ENCODE measurements at places on chromosomes 3 and 15.

- DNase-seq, result no peak
These were observed 12.8 kb upstream of the KLF15 start for GRCh38 chr3:126370055-126370454.

- no peak for DNase-seq
These were observed 71.3 kb downstream of the WHAMM start for GRCh38 chr15:82880704-82881103.

DNA sequence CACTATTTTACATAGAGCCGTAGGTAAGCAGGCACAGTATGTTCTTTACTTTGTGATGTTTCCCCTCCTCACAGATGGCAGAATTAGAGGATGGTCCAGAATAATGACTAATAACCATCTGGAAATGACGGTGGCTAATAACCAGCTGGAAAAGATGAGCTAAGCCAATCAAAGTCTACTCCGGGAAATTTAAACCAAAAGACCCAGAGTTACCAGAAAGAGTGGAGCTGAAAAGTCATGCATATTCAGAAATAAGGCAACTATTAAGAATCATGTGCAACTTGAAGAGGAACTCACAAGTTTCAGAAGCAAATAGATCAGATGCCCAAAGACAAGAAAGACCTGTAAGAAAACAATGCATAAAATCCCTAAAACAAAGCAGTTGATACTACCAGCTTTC lies 33.6 kb downstream of the DMXL2 start:
- DNase-seq, result no peak

DNA sequence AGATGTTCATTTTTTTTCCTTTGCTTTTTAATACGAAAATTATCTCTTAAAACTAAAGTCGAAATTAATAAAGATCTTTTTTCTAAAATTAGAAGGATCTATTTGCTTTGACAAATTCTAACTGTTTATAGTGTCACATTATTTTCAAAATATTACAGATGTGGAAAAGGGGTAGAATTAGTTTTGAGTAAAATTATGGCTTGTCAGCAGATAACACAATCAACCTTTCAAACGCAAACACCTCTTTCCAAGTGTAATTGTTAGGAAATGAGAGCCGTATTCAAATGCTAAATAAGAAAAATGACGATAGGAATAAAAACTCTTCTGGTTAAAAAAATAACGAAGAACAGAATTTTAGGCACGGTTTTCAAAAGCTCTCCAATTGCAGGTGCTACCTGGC lies 704.7 kb downstream of the NLGN1 start:
- DNase-seq, result no peak

- DNase-seq, result no peak
These were observed 12.1 kb upstream of the THSD4 start for GRCh38 chr15:71103102-71103676.

DNA sequence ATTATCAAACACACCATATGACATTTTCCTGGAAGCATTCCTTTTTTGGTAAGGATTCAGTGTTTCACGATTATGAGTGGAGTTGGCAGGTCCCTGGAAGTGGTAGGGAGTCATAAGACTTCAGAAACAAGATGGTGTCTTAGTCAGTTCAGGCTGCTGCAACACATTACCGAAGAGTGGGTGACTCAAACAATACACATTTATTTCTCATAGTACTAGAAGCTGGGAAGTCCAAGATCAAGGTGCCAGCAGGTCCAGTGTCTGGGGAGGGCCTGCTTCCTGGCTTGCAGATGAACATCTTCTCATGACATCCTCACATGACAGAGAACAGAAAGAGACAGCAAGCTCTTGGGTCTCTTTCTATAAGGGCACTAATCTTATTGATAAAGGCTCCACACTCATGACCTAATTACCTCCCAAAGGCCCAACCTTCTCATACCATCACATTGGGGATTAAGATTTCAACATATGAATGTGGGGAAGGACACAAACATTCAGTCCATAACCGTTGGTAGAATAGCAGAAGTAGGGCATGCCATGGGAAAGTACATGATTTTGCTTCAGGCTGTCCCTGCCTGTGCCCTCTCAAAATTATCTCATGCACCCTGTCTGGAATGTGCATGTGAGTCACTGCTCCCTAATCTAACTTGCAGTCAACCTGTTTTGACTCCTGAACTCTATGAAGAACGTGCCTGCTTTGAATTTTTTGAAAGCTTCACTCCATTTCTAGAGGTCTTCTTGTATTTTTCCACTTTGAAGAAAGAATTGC lies 72.5 kb downstream of the GTPBP8 start:
- no peak for DNase-seq

- DNase-seq, result no peak
These were observed 7.2 kb upstream of the MCF2L2 start for GRCh38 chr3:183435661-183436060.

DNA sequence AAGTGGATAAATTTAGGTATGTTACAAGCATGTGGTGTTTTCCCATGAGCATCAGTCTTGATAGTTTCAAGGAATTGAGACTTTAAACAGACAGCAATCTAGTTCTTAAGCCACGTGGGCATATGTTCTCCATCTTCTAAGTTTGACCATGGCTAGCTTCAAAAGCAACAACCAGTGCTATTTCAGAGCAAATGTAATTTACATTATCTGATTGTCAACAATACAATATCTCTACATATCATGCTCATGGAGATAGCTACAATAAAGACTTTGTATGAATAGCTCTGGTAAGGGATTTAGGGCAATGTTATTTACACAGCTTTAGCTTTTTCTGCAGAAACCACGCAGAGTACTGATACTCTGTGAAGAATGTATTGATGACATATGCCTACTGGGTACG lies 38.8 kb upstream of the PDZRN3 start:
- no peak for DNase-seq

DNA sequence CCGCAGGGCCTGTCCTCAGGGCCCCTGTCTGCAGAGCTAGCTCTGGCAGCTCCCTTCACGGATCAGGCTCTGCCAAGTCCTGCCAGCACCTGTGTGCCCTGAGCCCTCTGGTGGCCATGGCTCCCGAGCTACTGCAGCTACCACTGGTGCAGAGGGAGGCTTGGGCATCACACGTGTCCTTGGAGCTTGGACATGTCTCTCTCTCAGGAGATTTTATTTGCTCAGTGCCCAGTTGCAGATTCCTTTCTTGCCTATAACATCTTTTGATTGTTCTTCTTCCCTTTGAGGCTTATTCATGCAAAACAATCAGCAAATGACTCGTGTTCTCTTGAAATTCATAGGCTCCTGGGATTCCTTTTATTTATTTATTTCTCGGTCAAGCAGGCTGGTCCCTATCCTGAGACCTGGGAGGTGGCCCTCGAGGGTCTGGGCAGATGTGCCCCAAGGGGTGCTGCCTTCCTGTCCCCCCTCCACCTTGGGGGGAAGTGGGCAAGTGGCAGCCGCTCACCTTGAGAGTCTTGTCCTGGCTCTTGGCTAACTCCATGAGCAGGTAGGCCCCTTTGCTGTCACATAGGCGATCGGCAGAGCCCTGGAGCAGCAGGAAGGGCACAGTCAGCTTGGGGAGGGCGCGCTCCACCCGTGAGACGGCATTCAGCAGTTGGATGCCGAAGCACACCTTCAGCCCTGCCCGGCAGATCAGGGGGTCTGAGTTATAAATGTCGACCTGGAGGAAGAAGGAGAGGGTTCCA lies 21.9 kb downstream of the ABTB1 start:
- no peak for DNase-seq

DNA sequence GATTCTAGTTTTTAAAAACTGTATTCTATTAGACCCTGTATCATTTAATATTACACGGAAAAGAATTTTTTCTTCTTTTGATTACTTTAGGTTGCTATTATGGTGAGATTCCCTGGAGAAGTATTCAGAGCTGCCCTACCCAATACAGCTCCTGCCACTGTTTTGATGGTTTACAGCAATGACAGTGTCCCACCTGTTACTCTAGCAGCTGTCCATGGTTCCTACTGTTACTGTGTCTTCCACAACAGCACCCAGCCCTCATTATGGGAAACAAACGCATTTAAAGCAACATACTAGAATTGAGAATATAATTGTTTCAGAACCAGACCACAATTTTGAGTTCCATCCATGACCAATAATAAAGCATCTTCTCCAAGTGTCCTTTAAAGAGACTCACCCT lies 450.7 kb downstream of the SHQ1 start:
- DNase-seq, result no peak

- DNase-seq, result no peak
These were observed 871.0 kb upstream of the CFAP20DC start for GRCh38 chr3:59920822-59921221.

- no peak for DNase-seq
These were observed 56.8 kb downstream of the DNAH1 start for GRCh38 chr3:52372822-52373504.

- DNase-seq, result no peak
These were observed 17.1 kb downstream of the TJP1 start for GRCh38 chr15:29805043-29805707.

DNA sequence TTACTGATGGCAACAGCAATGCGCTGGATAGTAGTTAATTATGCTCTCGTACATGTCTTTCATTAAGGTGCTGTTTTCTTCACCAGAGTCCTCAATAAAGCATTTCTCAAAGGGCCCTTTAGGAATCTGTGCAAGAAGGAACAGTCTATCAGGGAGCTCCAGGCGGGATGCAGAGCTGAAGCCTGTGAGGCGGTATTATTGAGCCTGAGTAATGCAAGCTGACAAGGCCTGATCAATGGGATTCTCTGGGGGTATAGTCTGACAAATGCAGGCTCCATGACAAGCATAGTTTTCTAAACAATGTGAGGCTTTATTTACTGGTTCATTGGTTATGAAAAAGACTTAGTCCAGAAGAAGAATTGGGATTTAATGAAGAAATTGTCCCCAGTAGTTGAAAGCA lies 530.9 kb upstream of the CBLB start:
- DNase-seq, result no peak

- no peak for DNase-seq
These were observed 383.5 kb upstream of the IL12A start for GRCh38 chr3:159605101-159605500.

DNA sequence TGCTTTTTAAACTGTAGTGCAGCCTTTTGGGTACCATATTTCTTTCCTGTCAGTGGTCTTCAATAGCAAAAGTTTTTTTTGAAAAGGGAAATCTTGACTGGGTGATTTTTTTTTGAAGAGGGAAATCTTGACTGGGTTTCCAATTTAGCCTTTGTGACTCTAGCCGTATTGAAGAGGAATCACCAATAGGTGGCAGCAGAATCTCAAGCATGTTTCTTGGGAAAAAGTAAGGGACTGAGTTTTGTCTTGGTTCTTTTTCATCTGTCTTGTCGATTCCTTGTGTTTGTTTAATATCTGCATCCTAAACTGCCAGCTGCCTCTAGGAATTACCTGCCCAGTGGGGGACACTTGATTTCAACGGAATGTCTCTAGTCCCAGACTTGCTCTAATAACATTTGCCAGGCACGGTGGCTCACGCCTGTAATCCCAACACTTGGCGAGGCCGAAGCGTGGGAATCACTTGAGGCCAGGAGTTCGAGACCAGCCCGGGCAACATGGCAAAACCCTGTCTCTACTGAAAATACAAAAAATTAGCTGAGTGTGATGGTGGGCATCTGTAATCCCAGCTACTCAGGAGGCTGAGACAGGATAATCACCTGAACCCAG lies 89.2 kb downstream of the RBPMS2 start:
- no peak for DNase-seq

DNA sequence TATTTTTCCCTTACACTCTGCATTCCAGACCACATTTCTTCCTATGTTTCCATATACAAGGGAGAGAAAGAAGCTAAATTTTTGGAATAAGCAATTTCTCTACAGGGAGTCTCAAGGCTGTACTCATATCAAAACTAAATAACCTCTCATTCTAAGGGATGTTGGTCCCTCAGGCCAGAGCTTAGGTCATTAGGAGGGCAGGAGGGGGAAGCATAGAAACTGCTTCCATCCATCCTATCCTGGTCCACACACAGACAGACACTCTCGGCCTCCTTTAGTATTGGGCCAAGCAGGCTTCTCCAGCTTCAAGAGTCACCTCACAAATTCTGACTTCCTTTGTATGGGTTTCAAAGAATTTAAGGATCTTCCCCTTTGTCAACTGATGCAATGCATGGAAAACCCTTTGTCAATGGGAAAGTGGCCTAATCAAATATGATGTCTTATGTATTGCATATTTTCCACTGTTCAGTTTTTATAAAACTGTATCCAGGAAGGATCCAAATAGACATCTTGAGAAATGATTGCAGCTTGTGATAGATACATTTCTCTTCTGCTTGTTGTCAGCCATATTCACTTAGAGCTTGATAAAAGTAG lies 140.7 kb upstream of the RARB start:
- no peak for DNase-seq

DNA sequence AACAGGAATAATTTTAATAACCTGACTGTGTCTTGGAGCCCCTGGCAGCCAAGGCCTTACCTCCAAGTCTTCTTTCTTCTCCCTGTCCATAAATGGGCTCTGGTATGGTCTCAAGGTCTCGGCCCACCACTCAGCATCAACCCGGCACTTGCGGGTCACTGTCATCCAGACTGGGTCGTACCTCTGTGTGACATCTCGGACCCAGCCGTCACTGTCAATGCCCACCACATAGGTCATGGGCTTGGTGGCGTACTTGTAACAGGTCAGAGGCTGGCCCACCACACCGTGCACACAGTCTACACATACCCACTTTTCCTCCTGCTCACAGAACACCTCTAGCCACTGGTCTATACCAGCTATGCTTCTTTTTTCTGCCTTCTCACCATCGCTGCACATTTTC lies 20.4 kb downstream of the XPC start:
- DNase-seq, result no peak

DNA sequence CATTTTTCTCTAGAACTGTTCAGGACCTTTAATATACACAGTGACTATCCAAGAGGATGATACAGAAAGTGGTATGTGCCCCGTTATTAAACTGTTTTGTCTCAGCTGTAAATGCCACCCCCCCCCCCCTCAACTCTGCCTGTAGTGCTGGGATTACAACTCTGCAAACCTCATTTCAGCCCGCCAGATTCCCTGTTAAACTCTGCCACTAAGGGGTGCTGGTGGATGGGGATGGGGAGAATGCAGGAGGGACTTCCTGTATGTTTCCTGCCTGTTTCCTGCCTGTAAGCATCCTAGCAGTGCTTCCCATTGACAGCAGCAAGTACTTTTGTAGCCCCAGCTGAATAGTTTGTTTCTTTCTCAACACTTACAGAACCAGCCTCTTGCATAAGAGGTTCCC lies 301.7 kb upstream of the RORA start:
- DNase-seq, result no peak

DNA sequence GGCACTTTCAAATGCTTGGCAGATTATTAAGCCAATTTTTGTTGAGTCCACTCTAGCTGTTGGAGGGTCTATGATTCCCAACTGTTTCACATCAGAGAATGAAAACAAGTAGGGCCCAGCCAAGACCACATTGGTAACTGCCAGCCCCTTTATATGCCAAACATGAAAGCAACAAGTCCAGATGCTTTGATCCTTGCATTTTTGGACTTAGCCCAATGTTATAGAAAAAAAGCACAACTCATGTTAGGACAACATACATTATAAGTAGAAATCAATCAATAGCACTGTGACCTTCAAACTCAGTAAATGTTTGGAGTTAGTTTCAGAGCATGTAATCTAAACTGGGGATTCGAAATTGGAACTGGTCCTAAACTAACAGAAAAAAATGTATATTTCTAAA lies 674.7 kb downstream of the MECOM start:
- no peak for DNase-seq
